ENCODE measurements at places on chromosomes 2 and 18.

GRCh38 chr18:63779386-63779785 lies 4.2 kb downstream of the SERPINB7 start:
- no peak for DNase-seq

GRCh38 chr18:13471198-13471845 lies 252.8 kb downstream of the LDLRAD4 start:
- DNase-seq, result no peak

GRCh38 chr2:177998006-177998405 lies 74.6 kb downstream of the PDE11A start:
- no peak for DNase-seq

DNA sequence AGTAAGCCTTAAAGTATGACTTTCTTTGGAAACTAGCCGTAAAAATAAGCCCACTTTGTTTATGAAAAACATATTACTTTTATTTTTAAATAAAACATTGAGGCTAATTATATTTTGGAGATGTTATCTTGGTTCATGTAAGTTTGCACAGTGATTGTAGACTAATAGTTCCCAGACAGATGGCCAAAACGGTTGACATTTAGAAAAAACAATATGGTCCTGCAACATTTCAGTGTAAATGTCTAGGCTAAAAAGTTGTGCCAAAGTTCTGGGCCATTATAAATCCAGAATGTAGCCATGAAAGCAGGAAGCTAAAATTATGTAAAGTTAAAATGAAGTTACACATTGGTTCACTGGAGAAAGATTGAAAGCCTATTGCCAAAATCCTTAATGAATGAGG lies 43.6 kb downstream of the SLC5A7 start:
- no peak for DNase-seq

- no peak for DNase-seq
These were observed 68.8 kb upstream of the CD28 start for GRCh38 chr2:203637471-203638167.

DNA sequence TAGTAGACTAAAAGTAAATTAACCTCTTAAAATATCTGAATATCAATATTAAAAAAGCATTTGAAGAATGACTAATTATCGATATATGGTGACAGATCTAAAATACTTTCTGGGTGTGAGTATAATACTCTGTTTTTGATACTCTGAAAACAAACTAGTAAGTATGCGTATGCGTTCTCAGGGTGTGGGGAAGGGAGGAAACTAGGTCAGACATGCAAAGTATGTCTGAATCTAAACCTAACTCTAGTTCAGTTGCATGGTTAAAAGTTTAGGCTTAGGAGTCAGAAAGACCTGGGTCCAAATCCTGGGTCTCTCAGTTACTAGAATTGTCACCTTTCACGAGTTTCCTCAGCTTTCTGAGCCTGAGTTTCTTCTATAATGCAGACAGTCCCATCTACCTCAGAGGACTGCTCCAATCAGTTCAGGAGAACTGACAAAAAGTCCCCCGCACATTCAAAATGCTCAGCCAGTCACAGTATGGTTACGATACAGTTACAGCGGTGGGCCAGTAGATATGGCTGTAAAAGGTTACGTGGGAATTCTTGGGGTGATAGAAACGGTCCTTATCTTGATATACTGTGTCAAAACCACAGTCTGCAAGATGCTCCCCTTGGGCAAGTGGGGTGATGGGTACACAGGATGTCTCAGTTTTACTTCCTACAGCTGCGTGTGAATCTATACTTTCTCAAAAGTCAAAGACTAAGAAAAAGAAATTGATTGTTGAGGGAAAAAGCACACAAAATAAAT lies 29.2 kb downstream of the UNC50 start:
- DNase-seq, result no peak

- DNase-seq, result no peak
These were observed 56.9 kb downstream of the LIMS1 start for GRCh38 chr2:108591163-108591562.

DNA sequence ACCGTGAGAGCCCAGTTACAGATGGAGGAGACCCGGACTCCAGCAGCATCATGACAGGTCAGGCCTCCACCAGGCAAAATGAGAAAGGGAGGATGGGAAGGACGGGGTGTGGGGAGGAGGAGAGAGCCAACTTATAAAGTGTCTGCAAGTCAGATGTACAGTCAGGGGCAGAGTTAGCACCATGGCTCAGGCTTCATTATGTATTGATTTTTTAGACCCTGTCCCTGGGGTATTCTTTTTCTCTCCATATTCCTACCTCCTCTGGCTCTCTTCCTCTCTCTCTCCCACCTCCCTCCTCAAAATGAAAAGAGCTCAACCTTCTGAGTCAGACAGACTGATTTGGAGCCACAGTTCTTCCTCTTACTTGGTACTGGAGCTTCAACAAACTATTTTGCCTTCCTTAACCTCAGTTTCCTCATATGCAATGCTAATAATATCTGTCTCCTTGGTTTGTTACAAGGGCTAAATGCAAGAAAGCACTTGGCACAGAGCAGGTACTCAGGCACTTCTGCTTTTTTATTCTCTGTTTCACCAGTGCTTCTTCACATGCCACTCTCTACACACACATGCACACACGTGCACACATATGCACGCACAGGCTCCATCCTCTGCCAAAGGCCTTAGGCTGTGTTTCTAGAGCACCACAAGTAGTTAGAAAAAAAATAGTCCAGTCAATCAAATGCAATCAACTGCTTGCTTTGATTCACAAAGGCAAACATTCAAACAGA lies 92.3 kb upstream of the PKDCC start:
- DNase-seq, result no peak

DNA sequence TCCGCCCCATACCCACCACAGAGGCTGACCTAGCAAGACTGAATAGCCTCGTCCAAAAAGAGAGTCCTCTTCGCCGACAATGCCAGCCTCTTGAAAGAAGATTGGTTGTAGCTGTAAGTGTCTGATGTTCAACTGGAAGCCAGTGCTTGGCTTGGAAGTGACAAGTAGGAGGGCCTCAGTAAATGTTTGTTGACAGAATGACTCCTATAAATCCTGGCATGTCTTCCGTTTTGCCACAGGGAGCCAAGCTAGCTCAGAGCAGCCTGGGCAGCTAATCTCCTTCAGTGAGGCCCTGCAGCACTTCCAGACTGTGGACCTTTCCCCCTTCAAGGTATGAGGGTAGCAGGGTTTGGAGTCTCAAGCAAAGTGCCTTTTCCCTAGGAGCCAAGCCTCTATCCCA lies 14.9 kb downstream of the ELMOD3 start:
- no peak for DNase-seq

- DNase-seq, result no peak
These were observed 84.8 kb upstream of the BCL2L11 start for GRCh38 chr2:111035830-111036441.

DNA sequence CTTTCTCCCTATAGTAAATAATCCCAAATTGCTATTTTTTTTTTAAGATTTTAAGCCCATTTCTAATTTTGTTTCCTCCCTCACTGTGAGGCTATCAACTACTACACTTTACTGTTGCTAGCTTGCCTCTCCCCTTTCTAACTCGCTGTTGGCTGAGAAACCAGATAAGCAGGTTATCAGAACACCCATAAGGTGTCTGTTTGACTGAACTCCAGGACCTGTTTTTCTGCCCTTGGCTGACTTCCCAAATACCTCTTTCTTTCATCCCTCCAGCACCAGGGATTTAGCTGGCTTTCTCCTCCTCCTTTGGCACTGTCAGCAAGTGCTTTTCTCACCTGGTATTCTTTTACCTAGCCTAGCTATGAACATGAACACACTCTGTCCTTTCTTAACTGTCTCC lies 11.1 kb downstream of the TRAK2 start:
- DNase-seq, result peak; percentile 48

GRCh38 chr2:33785201-33786106 lies 186.4 kb upstream of the FAM98A start:
- no peak for DNase-seq

- no peak for DNase-seq
These were observed 66.3 kb downstream of the POLR1A start for GRCh38 chr2:86039178-86039962.

- DNase-seq, result no peak
These were observed 106.1 kb downstream of the IRS1 start for GRCh38 chr2:226693521-226693920.

GRCh38 chr2:58146707-58147106 lies 94.4 kb downstream of the FANCL start:
- no peak for DNase-seq

- no peak for DNase-seq
These were observed 42.5 kb downstream of the LRRC30 start for GRCh38 chr18:7273301-7273921.

- DNase-seq, result no peak
These were observed 46.8 kb upstream of the ANXA4 start for GRCh38 chr2:69694894-69695849.

DNA sequence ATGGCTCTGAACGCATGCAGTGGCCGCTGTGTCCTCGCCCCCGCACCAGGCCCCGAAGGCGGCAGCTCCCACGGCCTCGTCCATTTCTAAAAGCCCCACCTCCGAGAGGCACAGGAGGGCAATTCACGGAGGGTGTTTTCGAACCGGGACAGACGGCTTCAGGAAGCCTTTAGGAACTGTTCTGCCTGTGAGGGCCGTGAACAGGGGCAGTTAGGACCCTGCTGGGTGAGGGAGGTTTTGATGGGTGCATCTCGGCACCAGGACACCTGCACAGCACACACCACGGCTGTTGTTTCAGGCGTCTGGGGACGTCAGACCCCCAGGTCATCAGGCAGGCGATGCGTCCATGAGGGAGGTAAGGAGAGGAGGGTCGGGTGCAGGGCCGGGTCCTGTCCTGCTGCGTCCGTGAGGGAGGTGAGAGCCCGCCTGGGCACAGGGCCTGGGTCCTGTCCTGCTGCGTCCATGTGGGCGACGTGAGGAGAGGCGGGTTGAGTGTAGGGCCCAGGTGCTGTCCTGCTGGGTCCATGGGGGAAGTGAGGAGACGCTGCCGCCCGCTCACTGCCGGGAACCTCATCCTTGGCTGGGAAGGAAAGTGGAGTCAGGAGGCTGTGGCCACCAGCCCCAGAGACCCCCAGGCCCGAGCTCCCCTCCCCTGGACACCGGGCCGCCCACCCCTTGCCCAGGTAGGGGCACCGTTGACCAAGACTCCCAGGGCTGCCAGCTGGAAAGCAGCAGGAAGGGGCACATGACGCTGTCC lies 25.5 kb upstream of the KCNG2 start:
- DNase-seq, result no peak

GRCh38 chr2:200158647-200159356 lies 147.7 kb upstream of the SPATS2L start:
- no peak for DNase-seq

GRCh38 chr18:24198461-24198860 lies 59.6 kb downstream of the CABYR start:
- no peak for DNase-seq

DNA sequence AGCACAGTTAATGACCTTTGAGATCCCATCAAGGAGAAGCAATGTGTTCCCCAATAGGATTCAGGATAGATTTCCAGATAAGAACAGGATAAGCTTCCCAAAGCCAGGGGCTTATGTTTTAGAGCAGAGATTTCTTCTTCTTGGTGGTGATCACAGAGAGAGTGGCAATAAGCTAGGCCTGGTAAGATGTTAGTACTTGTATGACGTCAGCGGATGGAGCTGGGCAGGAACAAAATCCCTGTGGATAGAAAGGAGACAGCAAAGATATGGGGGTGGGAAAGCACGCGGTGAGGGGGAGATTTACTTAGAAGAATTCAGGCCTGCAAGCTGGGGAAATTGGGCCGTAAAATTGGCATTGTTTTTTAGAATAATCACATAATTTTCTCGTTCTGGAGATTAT lies 323.0 kb downstream of the MTX2 start:
- DNase-seq, result no peak

DNA sequence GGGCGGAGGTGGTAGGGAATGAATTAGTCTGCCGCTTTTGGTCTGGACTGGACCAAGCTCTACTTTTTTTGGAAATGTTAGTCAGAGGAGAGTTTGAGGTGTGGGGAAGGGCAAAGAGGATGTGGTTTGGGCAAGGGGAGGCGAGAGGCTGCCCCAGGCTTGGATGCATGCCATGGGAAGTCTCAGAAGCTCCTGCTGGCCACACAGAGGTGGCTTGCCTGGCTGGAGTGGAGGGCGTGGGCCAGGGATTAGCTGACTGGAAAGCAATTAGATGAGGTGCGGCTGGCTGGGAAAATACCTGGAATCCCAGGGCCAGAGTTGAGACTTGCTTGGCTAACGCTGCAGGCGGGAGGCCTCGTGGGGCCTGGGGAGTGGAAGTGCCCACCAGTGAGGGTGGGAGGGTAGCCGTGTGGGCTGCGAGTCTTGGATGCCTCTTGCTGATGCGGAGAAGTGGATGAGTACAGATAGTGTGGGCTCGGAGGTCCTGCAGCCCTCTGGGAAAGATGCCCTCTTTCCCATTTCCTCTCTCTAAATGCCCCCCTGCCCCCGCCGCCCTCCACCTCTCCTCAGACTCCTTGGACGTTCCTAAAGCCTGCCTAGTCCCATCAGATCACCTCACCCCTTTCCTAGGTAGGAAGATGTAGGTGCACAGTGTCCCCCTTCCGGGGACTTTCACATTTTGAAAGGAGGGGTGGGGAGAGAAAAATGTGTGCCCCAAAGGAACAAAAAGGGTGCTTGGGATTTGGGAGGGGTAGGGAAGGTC lies 117.6 kb downstream of the SMAD7 start:
- DNase-seq, result no peak

- DNase-seq, result no peak
These were observed 312.1 kb upstream of the MYT1L start for GRCh38 chr2:2642906-2643890.

- DNase-seq, result no peak
These were observed 166.7 kb upstream of the GLI2 start for GRCh38 chr2:120568975-120569268.

- no peak for DNase-seq
These were observed 3.1 kb downstream of the RPRD1A start for GRCh38 chr18:36064027-36064808.

DNA sequence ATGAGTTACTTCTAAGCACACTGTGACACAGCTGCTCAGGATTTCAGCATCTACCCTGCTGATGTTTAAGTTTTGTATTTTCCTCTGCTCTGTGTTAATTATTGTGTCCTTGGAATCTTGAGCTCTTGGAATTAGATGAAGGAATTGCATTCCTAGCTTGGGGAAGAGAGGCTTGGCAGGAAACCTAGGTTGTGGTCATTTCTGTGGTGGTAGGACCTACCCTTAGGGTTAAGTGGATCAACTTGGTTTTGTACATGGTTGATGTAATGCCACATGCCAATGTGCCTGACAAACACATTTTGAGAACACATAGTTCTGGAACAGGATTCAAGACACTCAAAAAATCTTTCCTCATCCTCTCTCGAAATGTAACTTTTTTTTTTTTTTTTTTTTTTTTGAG lies 264.5 kb upstream of the MEX3C start:
- DNase-seq, result no peak

DNA sequence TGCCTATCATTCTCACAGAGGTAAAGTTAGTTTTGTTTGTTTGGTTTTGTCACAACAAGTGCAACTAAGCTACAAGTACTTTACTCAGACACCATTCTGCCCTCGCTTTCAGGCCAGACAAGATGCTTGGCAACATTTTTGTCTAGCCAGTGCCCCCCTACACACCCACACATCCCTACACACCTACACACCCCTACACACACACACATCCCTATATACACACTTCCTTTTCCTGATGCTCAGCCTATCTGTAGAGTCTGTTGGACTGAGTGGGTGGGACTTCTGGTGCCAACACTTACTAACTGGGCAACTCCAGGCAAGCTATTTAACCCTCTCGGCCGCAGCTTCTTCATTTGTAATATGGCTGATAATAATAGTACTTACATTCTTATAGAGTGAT lies 161.4 kb downstream of the ALK start:
- DNase-seq, result no peak

GRCh38 chr2:20930928-20931327 lies 108.0 kb upstream of the LDAH start:
- DNase-seq, result no peak

- no peak for DNase-seq
These were observed 29.3 kb downstream of the NHEJ1 start for GRCh38 chr2:219131327-219131726.
